Stimulated activated CD4-positive, alpha-beta T cell treated with anti-CD3 and anti-CD28 coated beads, Interleukin-15, amount 100 ng/mL, for 24 hours (primary cell): ENCODE measurements at places on chromosomes 4 and X.

- no peak for DNase-seq
These were observed 23.1 kb downstream of the NAP1L5 start for GRCh38 chr4:88674565-88674964.

- DNase-seq, result no peak
These were observed 493.0 kb downstream of the TLL1 start for GRCh38 chr4:166366012-166366411.

DNA sequence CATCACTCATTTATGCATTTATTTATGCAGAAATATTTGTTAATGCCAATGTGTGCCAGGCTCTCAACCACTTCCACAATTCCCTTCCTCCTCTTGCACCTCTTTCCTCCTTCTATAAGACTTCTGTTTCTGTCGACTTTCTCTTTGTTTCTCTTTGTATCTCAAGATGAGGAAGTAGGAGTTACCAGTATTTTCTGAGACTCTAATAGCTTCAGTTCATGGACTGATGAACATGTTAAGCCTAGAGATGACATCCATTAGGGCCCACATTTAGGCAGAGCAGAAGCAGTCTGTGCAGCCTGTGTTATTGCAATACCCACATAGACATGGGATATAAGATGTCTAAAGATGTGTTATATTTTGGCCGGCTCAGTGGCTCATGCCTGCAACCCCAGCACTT lies 241.8 kb upstream of the SMIM31 start:
- DNase-seq, result no peak

DNA sequence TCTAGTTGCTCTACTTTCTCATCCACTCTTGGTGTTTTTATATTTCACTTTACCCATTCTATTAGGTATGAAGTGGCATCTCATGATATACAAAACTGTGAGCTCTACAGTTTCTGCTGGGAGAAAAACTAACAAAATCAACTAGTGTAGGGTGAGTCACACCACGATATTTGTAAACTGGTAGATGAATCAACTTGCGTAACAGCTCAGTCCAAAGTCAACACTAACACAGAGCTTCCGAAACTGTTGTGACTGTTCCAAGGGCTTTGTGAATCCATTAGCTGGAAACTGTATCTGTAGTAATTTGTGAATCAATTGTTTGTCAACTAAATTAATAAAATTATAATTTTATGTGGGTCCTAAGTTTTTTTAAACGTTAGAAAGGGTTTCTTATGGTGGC lies 119.8 kb upstream of the TSPAN5 start:
- DNase-seq, result no peak

DNA sequence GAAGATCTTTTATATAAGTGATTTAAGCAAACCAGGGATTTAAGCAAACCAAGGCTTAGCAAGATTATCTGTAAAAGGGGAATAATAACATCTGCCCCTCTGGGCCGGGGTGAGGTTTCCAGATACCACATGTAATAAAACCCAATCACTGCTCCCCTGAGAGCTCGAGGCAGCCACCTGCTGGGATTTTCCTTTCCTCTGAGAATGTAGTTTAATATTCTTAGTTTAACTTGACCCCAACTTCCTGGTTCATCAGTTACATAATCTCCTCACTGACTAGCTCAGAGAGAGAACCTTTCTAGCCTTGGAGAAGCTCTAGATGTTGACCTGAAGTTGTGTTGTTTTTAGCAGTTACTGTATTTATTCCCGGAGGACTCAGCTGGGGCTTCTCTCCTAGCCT lies 322.4 kb downstream of the ARHGAP10 start:
- DNase-seq, result no peak

GRCh38 chrX:116318672-116319071 lies 117.7 kb upstream of the SLC6A14 start:
- no peak for DNase-seq

DNA sequence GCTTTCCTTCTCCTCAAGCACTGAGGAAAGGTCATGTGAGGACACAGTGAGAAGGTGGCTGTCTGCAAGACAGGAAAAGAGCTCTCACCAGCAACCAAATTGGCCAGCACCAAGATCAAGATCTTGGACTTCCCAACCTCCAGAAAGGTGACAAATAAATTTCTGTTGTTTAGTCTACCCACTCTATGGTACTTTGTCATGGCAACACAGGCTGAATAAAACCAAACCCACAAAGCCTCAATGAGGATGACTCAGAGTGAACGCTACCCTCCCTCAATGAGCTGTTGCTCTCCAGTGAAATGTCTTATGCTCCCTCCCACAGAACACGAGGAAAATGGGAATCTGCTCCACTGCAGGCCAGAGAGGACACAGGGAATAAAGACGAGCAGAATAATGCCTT lies 244.1 kb downstream of the RAB28 start:
- no peak for DNase-seq

GRCh38 chrX:140050906-140051305 lies 85.6 kb upstream of the CXorf66 start:
- DNase-seq, result no peak

DNA sequence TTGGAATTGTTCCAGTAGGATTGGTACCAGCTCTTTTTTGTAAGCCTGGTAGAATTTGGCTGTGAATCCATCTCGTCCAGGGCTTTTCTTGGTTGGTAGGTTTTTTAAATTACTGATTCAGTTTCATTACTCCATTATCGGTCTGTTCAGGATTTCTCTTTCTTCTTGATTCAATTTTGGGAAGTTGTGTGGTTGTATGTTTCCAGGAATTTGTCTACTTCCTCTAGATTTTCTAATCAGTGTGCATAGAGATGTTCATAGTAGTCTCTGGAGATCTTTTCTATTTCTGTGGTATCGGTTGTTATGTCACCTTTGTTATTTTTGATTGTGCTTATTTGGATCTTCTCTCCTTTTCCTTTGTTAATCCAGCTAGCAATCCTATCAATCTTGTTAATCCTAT lies 248.7 kb downstream of the ARHGAP10 start:
- DNase-seq, result no peak

- no peak for DNase-seq
These were observed 191.0 kb downstream of the PRDM5 start for GRCh38 chr4:120731561-120731960.
